Stimulated activated CD4-positive, alpha-beta T cell treated with anti-CD3 and anti-CD28 coated beads, TNF-alpha, amount 100 ng/mL, for 4 hours (primary cell): ENCODE measurements at places on chromosomes 2 and 18.

DNA sequence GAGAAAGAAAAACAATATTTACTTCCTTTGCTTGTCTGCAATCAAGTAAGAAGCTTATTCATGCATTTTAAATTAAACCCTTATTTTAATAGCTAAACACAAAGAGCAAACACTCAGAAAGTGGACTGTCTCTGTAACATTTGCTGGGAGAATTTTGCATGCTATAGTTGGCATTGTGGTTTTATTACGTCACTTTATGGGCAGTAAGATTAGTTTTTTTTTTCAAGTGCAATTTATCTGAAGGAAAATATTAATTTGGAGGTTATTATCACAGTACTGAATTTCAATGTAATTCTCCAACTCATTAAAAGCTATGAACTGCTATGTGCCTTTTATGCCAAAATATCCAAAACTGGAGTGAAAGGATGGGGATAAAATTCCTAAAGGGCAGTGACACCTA, 103.3 kb downstream of the TMEFF2 start:
- no peak for DNase-seq

DNA sequence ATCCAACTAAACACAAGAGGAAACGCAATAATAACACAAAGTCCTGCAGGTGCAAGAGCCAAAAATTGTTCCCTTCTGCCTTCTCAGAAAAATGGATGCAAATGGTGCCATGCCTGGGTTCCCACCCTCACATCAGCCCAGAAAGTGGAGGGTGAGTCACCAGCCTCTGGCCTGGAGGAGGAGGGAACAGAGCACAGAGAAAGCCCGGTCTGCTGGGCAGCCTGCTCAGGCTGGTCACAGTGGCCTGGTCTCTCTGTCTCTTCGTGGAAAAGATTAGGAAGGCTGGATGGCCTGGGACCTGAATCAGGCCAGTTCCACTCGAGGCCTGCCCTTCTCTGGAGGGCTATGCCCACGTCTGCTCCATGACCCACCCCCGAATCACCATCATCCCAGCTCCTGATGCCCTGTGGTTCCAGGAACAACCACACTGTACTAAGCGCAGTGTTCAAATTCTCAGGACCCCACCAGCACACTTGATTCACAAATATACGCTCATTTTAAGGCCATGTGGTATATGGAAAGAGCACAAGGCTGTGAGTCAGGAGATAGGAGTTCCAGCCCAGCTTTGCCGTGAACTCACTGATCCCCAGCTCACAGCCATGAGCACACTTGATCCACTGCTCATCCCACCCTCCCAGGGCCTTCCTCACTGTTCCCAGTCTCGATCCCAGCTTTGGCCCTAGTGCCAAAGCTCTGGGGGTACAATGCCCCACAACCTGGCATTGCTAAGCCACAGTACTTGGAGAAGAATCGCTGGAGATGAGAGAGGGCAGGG, 82.1 kb downstream of the ZBTB7C start:
- DNase-seq = no peak

DNA sequence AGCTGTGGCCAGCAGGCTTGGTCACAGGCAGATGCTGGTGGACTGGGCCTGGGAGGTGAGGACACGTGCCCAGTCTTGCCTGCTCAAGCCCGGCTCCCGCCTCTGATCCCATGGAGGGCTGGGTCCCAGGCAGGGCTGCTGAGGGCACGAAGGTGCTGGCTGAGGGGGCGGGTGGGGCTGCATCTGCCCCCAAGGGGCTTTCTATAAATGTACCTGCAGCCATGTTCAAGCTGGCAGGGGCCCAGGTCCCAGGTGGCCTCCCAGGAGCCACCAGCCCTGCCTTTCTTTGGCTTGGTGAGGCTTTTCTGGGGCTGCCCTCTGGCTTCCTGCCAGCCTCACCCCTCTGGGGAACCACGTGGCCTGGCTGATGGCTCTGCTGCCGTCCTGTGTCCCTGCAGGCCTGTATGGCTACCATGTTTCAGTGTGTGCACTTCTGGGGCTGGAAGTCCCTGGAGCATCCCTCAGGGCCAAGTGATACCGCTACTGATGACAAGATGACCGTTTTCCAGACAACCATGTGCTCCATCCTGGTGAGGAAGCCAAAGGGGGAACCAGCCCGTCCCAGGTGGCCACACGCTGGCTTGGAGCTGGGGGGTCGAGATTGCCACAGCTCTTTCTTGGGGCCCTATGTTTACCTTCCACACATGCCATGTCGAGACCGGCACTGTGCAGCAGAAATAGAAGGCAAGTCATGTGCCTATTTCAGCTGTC, 23.2 kb downstream of the HJURP start:
- no peak for DNase-seq

- no peak for DNase-seq
Observed at GRCh38 chr2:159177957-159178356, 108.5 kb downstream of the WDSUB1 start.

GRCh38 chr2:118294063-118294462, 205.8 kb downstream of the INSIG2 start:
- no peak for DNase-seq

DNA sequence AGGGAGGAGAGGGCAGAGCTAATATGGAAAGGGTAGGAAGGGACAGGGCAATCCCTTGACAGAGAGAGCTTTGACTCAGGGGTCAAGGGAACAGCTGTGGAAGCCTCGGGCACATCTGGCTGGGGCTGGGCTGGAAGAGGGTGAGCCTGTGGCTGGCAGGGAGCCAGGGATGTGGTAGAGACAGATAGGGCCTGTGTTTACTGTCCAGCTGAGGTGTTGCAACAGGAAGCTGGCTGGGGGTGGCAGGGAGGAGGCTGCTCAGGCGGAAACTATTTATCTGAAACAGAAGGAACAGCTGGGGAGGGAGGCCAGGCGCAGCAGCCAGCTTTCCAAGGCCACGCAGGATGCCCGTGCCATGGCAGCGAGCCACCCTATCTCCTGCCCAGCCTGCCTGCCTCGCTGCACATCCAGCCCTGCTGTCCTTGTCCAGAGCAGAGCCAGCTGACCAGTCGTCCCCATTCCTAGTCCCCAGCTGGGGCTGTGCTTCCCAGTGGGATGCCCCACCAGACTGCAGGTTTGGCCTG, 264.7 kb downstream of the CYP26B1 start:
- no peak for DNase-seq
